Heart right ventricle (tissue), 16 donors: ENCODE measurements at places on chromosomes 2 and 18.

- no peak for DNase-seq
Measured at GRCh38 chr2:55500025-55500424, 19.5 kb upstream of the CFAP36 start.

GRCh38 chr2:88307817-88308216 lies 137.7 kb downstream of the THNSL2 start:
- no peak for DNase-seq

DNA sequence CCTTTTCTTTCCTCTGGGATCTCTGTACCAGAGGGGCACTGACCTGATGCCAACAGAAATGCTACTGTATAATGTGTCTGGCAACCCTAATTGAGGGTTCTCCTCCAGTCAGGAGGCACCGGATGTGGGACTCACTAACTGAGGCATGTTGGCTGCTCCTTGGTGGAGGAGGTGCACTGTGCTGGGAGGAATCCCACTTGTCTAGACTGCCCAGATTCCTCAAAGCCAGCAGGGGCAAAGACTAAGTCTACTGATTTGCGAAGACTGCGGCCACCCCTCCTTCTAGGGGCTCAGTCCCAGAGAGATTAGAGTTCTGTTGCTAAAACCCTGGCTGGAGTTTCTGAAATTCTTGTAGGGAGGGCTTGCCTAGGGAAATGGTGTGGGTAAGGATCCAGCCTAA lies 1192.1 kb downstream of the DPP10 start:
- DNase-seq, result no peak

- no peak for DNase-seq
Measured at GRCh38 chr2:44753552-44754285, 187.8 kb upstream of the SIX3 start.

DNA sequence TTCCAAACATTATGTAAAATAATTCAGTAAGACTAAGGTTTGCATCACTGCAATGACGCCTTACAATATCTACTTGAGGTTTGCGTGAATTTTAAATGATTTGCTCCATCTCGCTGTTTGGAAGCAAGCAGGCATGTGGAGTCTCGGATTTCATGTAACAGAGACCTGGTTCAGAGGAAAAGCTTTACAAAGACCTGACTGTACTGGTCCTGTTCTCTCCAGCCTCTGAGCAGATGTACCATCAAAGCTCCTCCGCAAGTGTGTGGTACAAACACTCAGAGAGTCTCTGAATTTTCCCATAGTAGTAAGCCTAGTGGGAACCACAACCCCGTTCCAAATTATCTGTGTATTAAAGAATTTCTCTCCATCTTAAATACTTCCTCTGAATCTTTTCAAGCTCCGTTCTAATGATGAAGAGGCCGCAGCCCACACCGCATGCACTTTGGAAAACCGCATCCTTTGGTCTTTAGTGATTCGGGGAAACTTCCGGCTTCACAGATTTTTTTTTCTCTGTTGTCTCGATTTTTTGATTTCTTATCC lies 728.1 kb upstream of the SOX11 start:
- DNase-seq, result no peak

- DNase-seq, result no peak
Measured at GRCh38 chr2:20602803-20603202, 48.1 kb downstream of the HS1BP3 start.

DNA sequence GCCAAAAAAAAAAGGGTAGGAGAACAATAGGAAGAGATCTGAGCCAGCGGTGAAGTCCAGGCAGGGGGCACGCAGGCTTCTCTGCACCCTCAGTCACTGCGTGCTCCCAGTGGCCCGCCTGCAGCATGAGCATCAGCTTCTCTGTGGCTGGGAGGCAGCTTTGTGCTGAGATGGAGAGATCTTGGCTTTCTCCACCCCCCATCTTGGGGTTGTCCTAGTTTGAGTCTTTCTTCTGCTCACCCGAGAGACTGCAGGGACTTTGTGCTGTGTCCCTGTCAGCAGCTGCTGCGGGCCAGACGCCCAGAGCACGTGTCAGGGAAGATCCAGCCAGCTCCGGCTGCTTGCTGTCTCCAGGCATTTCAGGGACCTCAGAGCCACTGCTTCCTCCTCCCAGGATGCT lies 20.3 kb downstream of the TRAPPC12 start:
- DNase-seq, result peak; percentile 77

DNA sequence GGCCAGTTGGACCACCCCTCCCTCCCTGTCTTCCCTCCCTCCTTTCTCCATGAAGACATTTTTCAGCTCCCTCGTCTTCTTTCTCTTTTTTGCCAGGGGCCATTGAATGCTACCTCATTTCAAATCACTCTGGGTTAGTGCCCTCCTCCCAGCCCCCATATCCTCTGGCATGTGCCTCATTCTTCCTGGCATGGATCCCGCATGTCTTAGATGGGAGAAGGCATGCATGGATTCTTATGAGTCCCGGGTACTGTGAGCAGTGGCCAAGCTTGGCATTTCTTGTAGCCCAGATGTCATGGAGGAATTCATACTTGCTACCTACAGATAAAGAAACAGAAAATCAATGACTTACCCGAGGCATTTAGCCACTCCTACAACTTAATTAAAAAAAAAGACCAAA lies 9.0 kb upstream of the HAAO start:
- DNase-seq, result no peak

DNA sequence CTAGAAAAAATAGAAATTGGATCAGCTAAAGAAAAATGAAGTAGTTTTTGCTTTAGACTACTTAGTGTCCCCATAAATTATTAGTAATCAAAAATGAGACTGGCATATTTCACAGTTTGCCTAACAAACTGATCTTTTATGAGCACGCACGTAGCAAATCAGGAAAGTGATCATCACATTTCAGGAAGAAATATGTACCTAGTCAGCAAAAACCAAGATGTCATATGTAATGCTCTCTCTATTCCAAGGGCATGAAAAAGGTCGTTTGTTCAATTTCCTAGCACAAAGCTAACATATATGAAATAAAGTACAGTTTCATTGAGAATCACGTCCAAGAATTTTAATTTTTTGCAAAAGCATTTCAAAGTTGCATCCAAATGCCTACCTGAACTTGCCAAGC lies 600.4 kb upstream of the CHAC2 start:
- DNase-seq, result no peak

- DNase-seq, result peak; percentile 6
Measured at GRCh38 chr2:33765122-33765521, 166.0 kb upstream of the FAM98A start.

DNA sequence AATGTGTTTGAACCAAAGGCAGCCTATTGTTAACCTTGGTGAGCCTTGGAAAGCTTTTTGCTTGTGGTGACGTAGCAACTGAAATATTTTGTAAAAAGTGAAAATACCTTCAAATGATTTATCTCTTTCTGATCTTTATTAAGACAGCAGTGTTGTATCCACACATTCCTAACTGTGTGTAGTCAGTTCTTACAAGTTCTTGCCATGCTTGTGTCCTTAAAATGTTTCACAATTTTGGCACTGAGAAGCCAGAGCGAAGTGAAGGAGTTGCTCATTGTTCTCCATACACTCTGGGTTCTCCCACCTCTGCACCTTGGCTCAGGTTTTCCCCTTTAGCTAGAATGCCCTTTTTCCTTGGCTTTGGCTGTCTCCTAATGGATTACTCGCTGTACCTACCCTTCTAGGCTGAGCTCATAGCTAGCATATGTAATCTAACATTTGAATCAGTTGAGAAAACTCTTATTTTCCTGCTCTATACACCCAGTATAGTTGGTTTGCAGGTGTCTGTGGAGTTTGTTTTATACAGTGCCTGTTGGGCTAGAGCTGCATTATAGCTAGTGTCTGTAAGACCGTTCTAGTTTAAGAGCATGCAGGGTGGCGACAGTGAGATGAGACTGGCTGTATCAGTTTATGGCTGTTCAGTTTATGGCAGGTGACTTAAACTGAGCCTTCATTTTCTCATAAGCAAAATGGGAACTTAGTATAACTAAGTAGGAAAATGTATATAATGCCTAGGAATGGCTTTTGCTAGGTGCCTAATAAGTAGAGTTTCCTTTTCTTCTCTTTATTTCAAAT lies 45.5 kb downstream of the FMNL2 start:
- DNase-seq, result no peak

DNA sequence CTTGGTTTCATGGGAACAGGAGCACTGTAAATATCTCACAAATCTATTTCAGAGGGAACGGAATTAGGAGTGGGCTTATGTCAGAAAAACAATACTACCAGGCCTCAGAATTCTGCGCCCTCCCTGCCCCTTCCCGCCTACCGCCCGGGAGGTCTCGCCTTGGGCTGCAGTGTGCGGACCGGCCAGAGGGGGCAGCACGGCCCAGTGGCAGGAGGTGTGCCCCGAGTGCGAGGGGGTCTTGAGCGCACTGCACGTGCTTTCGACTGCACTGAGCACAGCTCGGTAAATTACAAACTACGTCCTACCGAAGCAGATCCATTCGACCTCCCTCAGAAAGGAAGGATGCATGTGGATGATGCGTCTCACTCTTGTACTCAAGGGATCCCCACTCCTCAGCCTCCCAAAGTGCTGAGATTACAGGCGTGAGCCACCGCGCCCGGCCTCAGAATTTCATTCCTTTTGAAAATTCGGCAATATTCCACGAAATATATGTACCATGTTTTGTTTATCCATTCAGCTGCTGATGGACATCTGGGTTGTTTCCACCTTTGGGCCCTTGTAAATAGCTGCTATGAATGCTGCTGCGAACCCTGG lies 297.0 kb downstream of the BCL2 start:
- DNase-seq, result no peak

- no peak for DNase-seq
Measured at GRCh38 chr18:70195852-70196434, 9.5 kb downstream of the RTTN start.
